8988T (cell line): ENCODE measurements at places on chromosomes 1 and 21.

DNA sequence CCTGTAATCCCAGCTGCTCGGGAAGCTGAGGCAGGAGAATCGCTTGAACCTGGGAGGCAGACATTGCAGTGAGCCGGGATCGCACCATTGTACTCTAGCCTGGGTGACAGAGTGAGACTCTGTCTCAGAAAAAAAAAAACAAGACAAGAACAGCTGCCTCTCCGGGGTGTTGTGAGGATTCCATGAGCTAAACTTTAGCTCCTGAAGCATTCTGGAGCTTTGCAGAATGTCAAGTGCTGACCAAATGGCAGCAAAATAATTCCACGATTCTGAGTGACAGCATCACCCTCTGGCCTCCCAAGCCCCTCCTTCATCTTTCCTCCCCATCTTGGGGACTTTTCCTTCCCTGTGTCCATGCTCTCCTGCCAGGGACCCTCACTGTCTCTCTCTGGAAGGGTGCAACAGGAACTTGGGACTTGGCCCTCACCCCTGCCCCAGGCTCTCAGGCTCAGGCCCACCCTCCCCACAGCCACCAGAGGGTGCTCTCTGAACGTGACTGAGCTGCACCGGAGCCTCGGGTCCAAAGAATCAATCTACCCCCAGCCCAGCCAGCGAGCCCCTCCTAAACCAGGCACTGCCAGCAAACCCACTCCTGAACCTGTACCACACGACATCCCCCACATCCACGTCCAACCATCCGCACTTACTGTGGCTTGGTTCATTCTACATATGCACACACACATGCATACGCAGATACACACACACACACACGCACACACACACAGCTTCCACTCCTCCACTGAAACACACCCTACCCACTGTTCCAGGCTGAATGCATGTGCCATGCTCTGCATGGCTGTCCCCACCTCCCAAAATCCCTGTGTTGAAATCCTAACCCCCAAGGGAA, 45.7 kb downstream of the ACOT7 start:
- DNase-seq: peak; percentile 56

- no peak for DNase-seq
Measured at GRCh38 chr21:37237764-37238163, 29.4 kb downstream of the VPS26C start.

DNA sequence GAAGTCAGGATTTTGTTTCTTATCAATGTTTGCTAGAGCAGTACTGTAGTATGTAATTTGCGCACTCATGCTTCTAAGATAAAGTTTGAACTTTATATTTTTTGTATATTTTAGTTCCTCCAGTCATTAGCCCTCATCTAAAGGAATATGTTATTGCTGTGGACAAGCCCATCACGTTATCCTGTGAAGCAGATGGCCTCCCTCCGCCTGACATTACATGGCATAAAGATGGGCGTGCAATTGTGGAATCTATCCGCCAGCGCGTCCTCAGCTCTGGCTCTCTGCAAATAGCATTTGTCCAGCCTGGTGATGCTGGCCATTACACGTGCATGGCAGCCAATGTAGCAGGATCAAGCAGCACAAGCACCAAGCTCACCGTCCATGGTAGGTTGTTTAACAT, 252.2 kb downstream of the TPR start:
- no peak for DNase-seq

DNA sequence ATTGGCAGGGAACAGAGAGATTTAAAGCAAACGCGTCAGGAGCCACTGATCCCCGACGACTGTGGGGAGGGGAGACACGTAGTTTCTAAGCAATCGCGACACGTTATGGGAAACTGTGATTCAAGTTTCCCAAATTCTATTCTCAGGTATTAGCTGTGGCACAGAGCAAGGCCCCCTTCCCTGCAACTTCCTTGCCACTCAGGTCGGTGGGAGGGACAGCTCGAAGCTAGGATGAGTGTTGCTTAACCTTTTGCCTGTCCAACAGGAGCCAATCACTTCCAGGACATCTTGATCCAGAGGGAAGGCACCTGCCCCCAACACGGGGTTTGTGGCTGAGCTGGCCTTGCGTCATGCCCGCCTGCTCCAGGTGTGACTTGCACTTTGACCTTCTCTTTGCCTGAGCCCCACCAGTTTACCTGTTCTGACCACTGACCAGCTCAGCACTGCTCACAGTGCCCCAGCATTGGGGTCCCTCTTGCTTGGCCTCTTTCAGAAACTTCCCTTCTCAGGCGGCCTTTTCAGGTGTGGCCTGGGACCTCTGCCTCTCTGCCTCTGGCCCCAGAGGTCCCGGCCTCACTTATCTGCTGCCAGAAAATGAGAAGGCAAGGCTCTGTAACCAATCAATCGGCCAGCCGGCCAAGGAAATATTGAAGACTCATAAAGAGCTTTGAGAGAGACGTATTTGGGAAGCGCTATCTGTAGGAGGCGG, 24.6 kb downstream of the TEX35 start:
- no peak for DNase-seq

GRCh38 chr1:183191833-183192232, 5.8 kb downstream of the LAMC2 start:
- no peak for DNase-seq
